NCI-H1105 (cell line): ENCODE measurements at places on chromosomes 2 and 18.
A peak's percentile ranks its signal among the peaks of the same experiment; 100 is the strongest.

DNA sequence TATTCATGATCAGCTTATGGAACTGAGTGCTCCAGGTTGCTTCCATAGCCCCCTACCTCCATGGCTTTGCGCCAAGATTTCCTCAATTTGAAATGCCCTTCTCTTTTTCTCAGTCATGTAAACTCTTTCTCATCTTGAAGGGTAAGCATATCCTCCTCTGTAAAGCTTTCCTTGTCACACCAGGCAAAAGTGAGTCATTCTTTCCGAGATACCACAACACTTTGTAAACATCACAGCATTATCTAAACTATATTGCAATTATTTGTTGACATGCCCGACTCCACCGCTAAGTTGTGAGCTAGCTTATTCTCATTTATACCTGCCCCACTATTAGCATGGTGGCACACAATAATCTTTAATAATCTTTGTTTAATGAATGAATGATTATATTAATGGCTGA lies 419.5 kb upstream of the CHST9 start:
- DNase-seq, result no peak

DNA sequence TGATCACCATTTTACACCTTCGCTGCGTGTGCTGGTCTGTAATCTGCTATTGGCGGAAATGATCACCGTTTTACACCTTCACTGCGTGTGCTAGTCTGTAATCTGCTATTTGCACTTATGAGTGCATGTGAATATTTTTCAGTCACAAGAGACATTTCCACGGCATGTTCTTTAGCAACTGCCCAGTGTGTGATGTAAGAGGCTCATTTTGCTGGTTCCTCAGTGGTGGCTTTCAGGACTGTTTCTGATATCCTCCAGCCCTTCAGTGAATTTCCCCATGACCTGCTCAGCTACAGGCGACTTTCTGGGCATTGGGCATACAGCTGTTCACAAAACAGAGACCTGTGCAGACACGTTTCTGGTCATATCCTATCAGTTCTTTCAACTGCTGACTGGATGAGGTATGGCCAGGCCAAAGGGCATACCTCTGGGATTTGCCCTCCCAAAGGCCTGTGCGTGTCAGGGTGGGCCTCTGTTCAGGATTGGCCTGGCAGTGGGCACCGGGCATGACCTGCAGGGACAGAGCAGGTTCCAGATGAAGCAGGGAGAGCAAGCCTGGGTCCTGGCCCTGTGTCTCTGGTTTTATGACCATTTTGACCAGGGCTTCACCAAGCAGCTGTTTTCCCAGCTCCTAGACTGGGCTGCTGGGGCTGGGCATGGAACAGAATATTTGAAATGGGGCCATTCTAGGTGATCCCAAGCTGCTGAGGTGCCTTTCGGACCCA lies 521 bp upstream of the PROM2 start:
- DNase-seq, result no peak

DNA sequence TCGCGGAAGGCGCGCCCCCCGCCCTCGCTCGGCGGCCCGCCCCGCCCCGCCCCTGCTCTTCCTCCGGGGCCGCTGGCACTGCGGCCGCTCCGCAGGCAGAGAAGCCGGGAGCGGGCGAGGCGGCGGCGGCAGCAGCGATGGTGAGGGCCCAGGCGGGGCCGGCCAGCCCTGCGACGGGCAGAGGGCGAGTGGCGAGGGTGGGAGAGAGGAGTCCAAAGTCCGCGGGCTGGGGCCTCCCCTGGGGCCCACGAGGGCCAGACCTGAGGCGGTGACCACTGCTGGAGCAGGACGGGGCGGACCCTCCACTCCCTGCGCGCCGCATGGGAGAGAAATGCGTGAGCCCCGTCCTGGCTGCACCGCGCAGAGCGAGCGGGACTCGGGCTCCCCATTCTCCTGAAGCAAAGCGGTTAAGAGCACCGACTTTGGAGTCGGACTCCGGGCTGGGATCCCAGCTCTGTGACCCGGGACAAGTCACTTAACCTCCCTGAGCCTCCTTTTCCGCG lies at the start of gene VAMP5:
VAMP5 (plus strand) TSS at position 78 of the 503 bp plus-strand sequence; CDS start at position 138, 60 bp downstream.
- DNase-seq, result no peak

DNA sequence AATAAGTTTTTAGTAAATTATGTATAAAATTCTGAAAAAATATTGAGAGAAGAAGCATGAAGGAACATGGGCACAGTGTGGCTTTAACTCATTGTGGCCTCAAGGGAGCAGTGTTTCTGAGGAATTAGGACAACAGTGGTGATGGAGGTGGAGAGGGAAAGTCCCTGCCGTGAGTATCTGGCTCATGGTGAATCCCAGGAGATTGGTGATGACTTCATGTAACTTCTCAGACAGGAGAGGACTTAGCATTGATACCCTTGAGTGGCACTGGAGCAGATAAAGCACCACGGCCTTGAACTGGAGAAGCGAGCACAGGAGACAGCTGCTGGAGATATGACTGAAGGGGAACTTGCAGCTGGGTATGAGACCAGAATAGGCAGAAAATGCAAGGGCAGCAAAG lies 35.0 kb upstream of the LRP1B start:
- no peak for DNase-seq

DNA sequence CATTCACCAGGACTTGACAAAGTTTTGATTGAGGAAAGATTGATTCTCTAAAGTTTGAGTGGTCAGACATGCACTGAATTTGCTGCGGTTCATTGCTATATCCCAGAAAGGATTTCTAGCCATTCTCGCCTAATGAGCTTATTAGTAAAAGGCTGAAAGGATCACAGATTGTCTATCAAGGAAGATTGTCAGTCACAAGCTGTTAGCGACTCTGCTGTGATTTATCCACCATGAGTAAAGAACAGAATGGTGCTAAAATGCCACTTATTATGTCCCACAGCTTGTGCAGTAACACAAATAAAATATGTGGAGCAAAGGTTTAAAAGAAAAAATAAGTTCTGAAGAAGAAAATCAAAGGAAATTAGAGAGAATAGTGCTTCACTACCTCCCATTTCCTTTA lies 701.2 kb upstream of the CDH7 start:
- no peak for DNase-seq

DNA sequence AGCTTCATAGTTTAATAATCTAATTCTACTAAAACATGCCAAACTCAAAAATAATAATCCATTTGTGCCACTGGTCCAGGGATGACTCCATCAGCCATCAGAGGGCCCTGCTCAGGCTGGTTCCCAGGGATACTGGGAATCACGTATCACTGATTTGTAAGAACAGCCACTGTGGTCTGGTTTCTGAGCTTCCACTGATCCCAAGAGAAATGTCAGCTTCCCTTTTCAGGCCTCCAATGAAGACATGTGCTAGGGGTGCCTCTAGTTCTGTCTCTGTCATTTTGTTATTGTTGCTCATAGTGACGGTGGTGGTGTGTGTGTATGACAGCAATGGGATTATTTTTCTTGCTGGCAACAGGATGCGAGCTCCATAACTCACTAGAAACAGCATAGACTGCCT lies 83.2 kb downstream of the CELF4 start:
- no peak for DNase-seq

GRCh38 chr2:191625016-191625415 lies 52.9 kb upstream of the NABP1 start:
- no peak for DNase-seq

DNA sequence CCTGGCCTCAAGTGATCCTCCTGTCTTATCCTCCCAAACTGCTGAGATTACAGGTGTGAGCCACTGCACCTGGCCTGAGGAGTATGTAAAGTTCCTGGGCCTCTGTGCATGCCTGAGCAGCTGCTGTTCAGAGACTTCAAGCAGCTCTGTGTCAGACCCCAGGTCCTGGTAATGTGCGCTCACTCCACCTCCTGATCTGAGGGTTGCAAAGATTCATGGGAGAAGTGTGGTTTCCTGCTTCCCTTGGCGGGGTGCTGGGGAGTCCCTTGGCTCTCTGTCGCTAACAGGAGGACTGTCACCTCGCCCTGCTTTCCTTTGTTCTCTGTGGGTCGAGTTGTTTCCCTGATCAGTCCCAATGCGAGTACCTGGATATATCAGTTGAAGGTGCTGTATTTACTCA lies 8.6 kb upstream of the IL36A start:
- DNase-seq, result no peak

DNA sequence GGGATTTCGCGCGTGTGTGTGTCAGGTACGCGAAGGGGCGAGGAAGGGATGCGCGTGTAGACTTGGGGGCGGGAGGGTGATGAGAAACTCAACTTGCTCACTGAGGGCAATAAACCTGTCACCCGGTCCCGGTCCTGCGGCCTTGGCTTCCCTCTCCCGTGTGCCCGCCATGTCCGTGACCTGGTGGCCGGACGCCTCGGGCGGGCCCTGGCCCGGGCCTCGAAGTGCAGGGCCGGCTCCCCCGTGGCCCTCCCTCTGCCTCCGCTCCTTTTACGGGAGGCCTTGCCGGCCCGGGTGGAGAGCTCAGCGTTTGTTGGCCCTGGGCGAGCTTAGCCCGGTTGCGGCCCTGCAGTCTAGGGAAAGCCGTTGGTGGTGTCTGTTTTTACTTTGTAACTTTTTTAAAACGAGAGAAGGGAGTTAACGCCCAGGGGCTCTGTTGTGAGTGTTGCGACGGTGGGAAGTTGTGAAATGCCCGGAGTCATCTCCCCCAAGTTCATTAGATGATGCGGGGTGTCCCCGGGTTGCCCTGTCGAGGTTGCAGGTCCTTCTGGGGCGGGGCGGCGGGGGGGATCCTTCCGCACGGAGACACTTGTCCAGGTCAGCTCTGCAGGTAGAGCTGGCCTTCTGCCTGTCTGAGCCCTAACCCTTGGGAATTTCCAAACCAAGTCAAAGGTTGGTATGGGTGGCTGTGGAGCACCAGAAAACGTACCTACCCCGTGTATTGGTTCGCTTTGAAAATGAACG lies 883 bp downstream of the SMCHD1 start:
- peak; percentile 9 for DNase-seq

DNA sequence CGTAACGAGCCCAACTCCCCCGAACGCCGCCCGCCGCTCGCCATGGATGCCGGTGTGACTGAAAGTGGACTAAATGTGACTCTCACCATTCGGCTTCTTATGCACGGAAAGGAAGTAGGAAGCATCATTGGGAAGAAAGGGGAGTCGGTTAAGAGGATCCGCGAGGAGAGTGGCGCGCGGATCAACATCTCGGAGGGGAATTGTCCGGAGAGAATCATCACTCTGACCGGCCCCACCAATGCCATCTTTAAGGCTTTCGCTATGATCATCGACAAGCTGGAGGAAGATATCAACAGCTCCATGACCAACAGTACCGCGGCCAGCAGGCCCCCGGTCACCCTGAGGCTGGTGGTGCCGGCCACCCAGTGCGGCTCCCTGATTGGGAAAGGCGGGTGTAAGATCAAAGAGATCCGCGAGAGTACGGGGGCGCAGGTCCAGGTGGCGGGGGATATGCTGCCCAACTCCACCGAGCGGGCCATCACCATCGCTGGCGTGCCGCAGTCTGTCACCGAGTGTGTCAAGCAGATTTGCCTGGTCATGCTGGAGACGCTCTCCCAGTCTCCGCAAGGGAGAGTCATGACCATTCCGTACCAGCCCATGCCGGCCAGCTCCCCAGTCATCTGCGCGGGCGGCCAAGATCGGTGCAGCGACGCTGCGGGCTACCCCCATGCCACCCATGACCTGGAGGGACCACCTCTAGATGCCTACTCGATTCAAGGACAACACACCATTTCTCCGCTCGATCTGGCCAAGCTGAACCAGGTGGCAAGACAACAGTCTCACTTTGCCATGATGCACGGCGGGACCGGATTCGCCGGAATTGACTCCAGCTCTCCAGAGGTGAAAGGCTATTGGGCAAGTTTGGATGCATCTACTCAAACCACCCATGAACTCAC lies 673 bp downstream of the PCBP1 start:
- DNase-seq, result peak; percentile 56

DNA sequence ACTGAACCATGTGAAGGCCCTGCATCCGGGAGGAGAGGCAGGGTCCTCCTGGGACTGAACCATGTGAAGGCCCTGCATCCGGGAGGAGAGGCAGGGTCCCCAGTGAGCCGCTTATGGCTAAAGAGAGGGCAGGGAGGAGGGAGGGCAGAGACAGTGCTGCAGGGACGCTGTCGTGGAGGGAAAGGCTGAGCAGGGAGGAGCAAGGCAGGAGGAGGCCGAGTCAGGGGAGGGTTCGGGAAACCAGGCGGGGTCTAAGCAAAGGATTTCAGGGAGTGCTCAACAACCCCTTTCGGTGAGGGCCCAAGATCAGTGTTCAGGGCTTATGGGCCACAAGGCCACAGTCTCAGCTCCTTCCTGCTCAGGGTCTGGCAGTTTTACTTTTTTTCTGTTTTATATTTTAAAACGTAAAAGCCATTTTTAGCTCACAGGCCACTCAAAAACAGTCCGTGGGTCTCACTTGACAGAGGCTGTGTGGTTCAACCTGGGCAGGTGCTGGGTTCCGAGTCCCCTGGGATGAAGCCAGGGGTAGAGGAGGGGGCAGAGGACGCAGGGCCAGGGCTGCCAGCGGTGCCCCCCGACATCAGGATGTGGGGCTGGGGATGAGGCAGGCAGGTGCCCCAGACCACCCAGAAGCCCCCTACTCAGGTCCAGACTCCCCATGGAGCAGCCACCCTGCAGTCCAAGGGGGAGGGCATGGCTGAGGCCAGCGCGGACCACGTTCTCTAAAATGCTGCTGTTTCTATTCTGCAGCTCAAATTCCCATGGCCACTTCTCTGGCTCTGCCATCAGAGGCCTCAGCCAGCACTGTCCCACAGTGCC lies 5.2 kb downstream of the TMEM18 start:
- DNase-seq, result no peak

DNA sequence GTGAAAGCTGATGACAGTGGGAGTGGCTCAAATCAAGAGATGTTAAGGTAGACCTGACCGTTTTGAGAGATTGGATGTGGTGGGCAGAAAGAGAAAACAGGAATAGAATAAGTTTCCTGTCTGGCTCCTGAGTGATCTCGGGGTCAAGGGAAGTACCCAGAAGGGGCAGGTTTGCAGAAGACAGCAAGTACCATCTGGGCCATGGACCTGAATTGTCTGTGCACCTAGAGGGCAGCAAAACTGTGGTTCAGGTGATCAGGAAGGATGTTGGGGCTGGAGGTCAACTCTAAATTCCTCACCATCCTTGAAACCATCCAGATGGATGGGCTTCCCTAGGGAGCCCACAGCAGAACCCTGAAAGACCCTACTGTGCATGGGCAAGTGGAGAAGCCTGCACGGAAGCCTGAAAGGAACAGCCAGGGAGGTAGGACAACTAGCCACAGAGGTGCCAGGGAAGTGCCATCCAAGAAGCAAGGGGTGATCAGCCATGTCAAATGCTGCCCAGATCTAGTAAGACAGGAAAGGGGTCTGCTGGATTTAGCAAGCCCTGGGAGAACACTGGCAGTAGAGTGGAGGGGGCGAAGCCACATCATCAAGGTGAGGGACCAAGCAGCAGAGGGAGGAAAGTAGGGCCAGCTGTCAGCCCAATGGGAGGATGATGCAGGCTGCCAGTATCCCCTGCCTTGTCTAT lies 8.0 kb downstream of the TEX261 start:
- DNase-seq, result no peak

- DNase-seq, result no peak
Measured at GRCh38 chr2:60742419-60742818, 13.6 kb upstream of the PAPOLG start.

- no peak for DNase-seq
Measured at GRCh38 chr2:231397011-231397927, 1.8 kb downstream of the B3GNT7 start.

- DNase-seq, result no peak
Measured at GRCh38 chr2:236715491-236715961, 145.9 kb downstream of the ACKR3 start.
